ENCODE measurements at places on chromosomes 2 and 18.

DNA sequence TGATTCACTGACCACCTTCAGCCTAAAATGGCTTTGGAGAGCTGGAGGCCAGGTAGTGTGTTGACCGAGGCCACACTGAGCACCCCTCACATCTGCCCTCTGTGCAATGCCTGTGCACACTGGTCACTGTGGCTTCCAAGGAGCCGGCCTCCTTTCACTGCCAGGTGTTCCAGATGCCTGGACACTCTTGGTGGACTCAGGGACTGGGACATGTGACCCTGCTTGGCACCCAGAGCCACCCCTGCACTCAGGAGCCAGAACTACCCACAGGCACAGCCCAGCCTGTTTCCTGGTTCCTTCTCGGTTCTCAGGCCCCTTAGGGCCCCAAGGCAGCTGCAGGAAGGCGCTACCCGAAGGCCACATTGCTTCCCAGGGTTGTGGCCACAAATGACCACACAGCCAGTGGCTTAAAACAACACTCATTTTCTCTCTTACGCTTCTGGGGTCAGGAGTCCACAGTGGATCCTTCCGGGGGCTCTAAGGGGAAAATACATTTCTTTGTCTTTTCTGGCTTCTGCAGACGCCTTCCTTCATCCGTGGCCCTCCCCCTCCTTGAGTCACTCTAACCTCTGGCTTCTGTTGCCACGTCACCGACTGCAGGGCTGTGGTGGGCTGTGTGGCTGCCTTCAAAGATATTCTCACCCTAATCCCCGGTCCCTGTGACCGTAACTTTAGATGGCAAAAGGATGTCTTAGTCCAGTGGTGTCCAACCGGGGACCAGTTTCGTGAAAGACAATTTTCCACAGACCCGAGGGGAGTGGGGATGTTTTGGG, 78.6 kb downstream of the ASB1 start:
- no peak for DNase-seq

DNA sequence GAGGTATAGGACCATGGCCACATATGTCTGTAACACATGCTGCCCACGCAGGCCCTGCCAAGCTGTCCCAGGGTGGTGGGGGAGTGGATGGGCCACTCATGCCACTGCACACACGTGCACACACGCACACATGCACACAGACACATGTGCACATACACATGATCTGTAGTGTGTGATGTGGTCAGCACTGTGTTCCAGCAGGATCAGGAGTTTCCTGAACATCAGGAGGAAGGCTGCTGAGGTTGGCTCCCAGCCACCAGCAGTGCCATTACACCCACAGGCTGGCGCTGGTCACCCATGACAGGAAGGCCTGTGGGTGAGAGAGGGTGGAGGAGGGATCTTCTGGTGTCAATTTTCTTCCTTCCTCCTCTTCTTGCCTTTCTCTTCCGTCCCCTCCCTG, 44.7 kb downstream of the POMC start:
- DNase-seq = no peak

- DNase-seq = no peak
These were observed 158.7 kb upstream of the NCKAP5 start for GRCh38 chr2:133726973-133727372.

GRCh38 chr2:64354857-64355680, 98.9 kb upstream of the LGALSL start:
- DNase-seq = no peak

DNA sequence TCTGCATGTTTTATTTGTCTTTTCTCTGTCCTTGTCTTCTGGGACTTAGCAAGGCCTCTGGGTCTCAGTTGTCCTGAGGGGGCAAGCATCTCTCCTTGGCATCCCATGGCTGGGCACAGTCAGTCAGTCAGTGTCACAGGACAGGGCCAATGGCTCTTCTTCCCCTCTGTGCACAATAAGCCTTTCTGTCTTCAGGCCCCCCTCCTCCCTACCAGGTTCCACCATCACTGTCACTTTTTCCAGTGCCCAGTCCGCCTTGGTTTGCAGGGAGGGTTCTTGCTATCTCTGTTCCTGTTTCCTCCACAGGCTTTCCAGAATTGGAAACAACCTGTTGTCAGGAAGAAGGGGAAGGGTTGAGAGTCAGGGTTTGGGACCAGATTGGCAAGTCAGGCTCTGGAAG, 1.7 kb upstream of the VAMP5 start:
- no peak for DNase-seq

- no peak for DNase-seq
These were observed 12.0 kb upstream of the GALM start for GRCh38 chr2:38653715-38654527.

DNA sequence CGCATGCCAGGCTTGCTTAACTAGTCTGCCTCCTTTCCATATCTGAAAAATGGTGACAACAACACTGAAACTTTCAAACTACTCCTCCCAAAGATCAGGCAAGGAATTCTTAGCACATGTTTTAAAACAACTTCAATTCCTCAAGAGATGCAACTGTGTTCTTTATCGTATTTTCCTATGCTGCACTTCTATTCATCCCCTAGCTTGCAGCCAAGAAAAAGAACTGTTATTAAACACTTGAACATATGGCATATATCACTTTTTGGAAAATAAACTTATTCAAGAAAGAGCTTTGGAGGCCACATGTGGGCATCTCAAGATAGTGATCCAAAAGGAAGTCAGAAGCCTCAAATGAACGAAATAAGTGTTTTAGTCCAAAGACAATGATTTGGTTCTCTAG, 75.6 kb upstream of the STAM2 start:
- no peak for DNase-seq

GRCh38 chr2:188978291-188979081, 4.3 kb downstream of the COL3A1 start:
- DNase-seq = no peak

DNA sequence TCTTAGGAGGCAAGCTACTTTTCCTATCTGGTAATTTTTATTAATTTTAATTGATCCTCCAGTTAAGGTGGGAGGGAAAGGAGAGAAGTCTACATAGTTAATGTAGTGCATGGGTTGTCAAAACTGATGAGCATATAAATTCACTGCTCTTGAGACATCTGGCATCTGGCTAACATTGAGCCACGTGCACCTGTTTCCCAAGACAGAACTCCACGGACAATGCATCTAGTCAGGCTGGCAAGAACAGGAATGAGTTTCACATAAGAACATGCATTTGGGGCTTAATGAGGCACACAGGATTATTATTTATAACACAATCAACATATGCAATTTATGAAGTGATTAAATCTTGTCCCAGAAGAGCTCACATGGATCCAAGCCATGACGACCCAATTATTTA, 16.2 kb upstream of the RAB1A start:
- DNase-seq = no peak

DNA sequence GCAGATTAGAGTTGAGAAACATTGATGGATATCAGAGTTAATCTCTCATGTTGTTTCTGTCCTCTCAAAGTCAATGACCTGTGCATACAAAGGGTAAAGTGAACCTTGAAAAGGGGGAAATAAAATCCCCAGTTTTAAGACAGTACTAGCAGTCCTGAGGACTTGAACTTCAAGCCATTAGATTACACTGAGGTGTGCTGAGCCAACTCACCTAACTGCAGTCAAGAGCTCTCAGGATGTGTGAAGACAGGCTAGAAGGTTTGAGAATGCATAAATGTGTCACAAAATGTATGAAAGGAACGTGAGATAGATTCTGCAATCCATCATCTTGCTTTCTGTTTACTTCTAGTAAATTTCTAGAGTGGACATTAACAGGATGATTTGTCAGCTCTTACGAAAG, 35.5 kb downstream of the DOCK10 start:
- no peak for DNase-seq

DNA sequence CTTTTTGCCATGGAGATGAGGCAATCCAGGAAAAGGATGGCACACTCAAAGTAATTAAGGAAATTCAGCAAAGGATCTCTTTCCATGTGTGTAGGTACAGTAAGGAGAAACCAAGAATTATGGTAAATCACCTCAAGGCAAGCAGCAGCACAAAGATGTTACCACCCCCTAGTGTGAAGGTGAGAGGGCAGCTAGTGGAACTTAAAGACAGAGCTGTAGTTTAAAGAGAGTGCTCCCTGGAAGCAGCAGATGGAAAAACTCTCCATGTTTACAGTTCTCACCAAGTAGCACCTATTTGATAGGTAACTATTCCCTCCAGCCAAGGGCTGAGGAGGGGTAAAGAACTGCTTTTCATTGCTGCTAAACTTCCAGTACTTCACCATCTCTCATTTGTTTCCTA, 860.4 kb upstream of the CRIM1 start:
- DNase-seq = no peak

DNA sequence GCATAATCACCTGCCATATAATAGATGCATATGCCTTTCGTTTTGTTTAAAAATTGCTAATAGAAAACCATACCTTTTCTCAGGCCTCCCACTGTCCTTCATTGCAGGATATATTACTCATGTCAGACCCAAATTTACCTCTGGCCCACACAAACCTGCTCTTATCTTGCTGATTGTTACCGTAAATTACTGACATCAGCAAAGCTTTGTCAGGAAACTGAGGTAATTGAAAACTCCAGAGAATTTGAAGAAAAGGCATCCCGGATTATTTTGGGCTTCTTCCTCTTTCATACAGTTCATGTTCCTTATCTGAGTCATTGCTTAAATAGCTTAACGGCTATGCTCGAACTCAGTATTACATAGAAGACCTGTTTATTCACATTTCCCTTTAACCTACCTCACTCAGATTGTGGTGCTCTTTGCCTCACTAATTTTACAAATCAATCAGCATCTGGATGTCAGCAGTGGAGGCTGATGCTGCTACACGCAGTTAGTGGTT, 145.7 kb downstream of the ZEB2 start:
- DNase-seq = no peak

DNA sequence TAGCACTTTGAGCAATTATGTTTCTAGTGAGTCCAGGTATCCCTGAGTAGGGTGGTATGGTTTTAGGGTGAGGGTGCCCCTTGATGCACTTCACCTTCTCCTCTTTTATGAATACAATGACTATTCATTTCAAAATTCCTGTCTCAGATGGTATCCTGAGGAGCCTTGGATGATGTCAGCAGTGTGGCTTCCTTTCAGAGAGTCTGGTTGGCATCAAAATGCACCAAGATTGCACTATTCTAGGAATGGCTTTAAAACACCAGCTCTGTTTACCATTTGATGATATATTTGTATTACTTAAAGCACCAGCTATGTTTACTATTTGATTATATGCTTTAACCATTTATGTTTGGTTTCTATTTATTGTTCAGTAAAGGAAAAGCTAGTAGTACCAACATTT, 141.0 kb downstream of the FMNL2 start:
- no peak for DNase-seq

DNA sequence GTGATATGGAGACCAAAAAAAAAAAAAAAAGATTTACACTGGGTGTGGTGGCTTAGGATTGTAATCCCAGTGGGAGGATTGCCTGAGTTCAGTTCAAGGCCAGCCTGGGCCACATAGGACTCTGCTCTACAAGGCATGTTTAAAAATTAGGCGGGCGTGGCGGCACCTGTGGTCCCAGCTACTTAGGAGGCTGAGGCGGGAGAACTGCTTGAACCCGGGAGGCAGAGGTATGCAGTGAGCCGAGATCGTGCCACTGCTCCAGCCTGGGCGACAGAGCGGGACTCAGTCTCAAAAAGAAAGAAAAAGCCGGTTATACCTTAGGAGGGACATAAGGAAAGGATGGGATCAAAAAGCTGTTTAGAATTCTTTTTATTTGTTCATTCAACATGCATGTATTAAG, 707 bp upstream of the SPDYA start:
- DNase-seq = no peak

DNA sequence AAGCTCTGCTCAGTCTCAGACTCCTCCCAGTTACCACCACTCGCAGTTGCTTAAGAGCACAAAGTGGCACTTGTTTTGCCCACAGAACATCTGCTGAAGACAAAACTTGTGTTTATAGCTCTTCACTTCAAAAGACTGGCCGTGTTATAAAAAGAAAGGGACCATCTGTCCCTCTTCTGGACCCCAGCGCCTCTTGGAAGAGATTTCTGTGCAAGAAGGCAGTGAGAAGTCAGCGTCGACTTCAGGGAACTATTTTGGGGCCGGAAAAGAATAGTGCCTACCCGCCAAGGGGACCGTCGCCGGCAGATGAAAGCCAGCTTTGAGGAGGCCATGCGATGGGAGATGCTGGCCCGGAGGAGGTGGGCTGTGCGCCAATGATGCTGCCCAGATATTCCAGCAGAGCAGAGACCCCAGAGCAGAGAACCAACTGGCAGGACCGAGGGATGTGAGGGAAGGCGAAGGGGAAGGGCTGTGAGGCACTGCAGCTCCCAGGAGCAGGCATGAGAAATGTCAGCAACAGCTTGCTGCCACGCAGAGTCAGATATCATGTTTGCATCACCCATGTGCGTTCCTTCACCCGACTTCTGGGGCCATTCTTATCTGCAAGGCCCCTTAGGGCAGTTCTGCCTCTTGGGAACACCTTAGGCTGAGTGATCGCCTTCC, 270.9 kb downstream of the ATAD2B start:
- DNase-seq = no peak

GRCh38 chr2:60437080-60437696, 116.3 kb downstream of the BCL11A start:
- DNase-seq = no peak

DNA sequence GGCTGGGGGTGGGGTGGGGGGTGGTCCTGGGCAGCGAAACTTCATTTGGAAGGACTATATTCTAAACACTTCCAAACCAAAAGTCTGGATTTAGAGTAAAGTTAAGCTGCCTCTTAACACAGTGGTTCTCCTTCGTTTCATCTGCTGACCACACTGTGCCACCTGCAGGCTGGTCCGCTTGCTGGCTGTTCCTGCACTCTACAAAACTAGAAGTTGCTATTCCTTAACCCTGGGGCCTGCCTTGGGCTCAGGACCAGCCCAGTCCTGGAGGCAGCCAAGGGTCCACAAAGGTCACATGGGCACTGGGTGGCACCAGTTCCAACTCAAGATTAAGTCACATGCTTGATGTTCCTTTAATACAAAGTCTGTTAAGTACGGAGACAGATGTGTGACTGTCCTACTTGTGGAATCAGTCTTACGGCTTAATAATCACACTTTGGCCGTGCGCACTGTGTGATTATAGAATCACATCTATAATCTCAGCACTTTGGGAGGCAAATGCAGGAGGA, 195.4 kb downstream of the FAM210A start:
- no peak for DNase-seq

- no peak for DNase-seq
These were observed 335.8 kb downstream of the TRIB2 start for GRCh38 chr2:13052547-13052946.

DNA sequence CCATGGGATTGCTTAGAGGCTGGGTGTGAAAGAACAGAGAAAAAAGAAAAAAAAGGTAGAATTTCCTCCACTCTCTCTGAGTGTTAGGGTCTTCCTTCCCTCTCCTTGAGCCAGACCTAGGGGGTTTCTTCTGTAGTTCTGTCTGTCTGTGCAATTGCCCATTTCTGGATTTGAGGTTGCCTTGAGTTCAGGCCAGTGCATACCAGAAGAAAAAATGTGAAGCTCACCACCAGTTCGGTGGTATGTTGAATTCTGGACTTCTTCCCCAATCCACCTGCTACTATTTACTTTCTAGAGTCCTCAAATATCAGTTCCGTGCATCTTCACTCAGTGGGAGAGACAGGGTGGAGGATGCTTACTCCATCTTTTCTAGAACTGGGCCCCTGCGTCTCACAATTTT, 15.3 kb upstream of the SELENOI start:
- DNase-seq = no peak

Data from stimulated activated CD8-positive, alpha-beta memory T cell treated with anti-CD3 and anti-CD28 coated beads, Interleukin-7, amount 100 ng/mL, for 1 hour (primary cell).